Camera-type eye (tissue), 1 donor: ENCODE measurements at places on chromosomes 2 and 18. TPM values are rescaled to one million over a fixed set of nuclear protein-coding genes. Genes with fewer than 3 reads are reported as not detected.

The MOB4 gene
- 49.0 TPM for total RNA-seq

The CRYBA2 gene
- 1,526 TPM for total RNA-seq

The AQP12B gene
- total RNA-seq = not detected

The ZAP70 gene
- total RNA-seq = 1.5 TPM

The TBC1D8 gene
- total RNA-seq = 20.8 TPM

The FAP gene
- total RNA-seq = 82.5 TPM
